ENCODE measurements at places on chromosomes 5 and 9. TPM values are rescaled to one million over a fixed set of nuclear protein-coding genes. Genes with fewer than 3 reads are reported as not detected.

Gene QRFP
- not detected for total RNA-seq

Gene FAM200C
- total RNA-seq, result 4.1 TPM

Gene IL4
- not detected for total RNA-seq

Gene TEX48
- not detected for total RNA-seq

Gene ORM2
- total RNA-seq, result not detected

Gene PBX3
- total RNA-seq, result 54.0 TPM

Gene SLC34A1
- not detected for total RNA-seq

Gene TLR4
- 31.3 TPM for total RNA-seq

Gene CCNO
- 0.24 TPM for total RNA-seq

Gene KCTD16
- total RNA-seq, result 0.24 TPM

Gene AIF1L
- 27.3 TPM for total RNA-seq

Gene C6
- 6.9 TPM for total RNA-seq

Gene F2RL1
- 1.1 TPM for total RNA-seq

Gene PROB1
- total RNA-seq, result 4.4 TPM

Gene TAF11L10
- total RNA-seq, result not detected

Gene HMCN2
- 224 TPM for total RNA-seq

Gene MYO10
- total RNA-seq, result 8.5 TPM

Gene FST
- total RNA-seq, result 18.3 TPM

Gene AQP3
- total RNA-seq, result 8.4 TPM

Gene SLC34A3
- not detected for total RNA-seq

Gene MAMDC2
- total RNA-seq, result 48.1 TPM

Gene MRRF
- 27.7 TPM for total RNA-seq

Gene MEIKIN
- not detected for total RNA-seq

Gene SPATA31C1
- total RNA-seq, result not detected

Gene IFNA2
- not detected for total RNA-seq

Gene ACTBL2
- not detected for total RNA-seq

Gene WDR31
- total RNA-seq, result 2.3 TPM

Gene ENTR1
- total RNA-seq, result 29.3 TPM

Gene PCDHA5
- total RNA-seq, result 0.14 TPM

Gene TNFAIP8
- total RNA-seq, result 12.4 TPM

Gene ELL2
- total RNA-seq, result 69.8 TPM

Gene PCDHB4
- 4.1 TPM for total RNA-seq

Gene SLC4A9
- total RNA-seq, result not detected

Gene FBN2
- 6.3 TPM for total RNA-seq

Gene TRPM3
- 0.90 TPM for total RNA-seq

Gene FBP2
- total RNA-seq, result not detected

Gene NRARP
- 9.0 TPM for total RNA-seq

Gene IFNB1
- total RNA-seq, result not detected

Gene LRRTM2
- total RNA-seq, result 0.09 TPM

Gene HTR4
- 0.32 TPM for total RNA-seq

Gene EIF4E1B
- total RNA-seq, result not detected

Gene INSYN2B
- 0.19 TPM for total RNA-seq

Gene NR2F1
- total RNA-seq, result 41.7 TPM
